ENCODE measurements at places on chromosomes 3 and 15.

DNA sequence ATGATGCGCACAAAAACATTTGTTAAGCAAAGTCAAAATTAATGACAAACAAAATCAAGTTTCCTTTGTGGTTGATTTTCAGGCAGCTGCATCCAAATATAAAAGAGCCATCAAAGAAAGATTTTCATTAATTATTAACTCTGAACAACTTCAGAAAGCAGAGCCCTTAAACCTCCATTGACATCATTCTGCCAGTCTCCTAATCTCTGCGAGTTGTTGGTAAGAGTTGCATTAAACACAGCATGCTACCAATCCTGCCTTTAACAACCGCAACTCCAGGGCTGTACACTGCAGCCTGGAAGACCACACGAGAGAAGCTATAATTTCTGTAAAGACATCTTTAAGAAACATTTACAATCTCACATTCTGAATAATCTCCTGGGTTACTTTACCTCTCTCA is 204.6 kb downstream of the NR2F2 start:
- no peaks in the 10 kb centered on the region for H3K27me3 ChIP-seq
- peaks cover 94% of the 10 kb centered on the region for H3K4me1 ChIP-seq
- peak overlapping the region; percentile 1 for H3K27ac ChIP-seq
- no peak overlapping the region for H3K4me3 ChIP-seq

DNA sequence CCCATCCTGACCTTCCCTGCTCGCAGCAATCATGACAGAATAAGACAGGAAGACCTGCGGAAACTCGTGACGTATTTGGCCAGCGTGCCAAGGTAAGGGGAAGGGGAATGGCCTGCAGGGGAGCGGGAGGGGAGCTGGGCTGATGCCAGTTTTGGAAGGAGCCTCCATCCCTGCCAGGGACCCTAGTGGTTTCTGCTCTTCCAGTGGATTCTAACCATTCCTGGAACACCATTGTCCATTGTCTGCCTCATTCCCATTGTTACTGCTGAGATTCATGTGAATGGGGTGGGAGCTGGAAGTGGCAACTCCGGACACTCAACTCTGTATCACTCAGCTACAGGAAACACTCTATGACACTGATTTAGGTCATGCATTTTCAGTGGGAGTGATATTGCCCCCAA is 242.9 kb upstream of the ROPN1 start:
- no peak overlapping the region for H3K27ac ChIP-seq
- peaks cover 30% of the 10 kb centered on the region for H3K4me1 ChIP-seq
- H3K27me3 ChIP-seq = no peaks in the 10 kb centered on the region
- DNase-seq = no peak

GRCh38 chr3:4712109-4712508 is 219.0 kb downstream of the ITPR1 start:
- no peaks in the 10 kb centered on the region for H3K4me1 ChIP-seq
- no peaks in the 10 kb centered on the region for H3K36me3 ChIP-seq
- no peak overlapping the region for H3K27ac ChIP-seq

- no peaks in the 10 kb centered on the region for H3K36me3 ChIP-seq
- no peaks in the 10 kb centered on the region for H3K4me1 ChIP-seq
- no peak overlapping the region for H3K4me3 ChIP-seq
- DNase-seq = no peak
- no peak overlapping the region for H3K27ac ChIP-seq
These were observed 437.3 kb downstream of the NSUN3 start for GRCh38 chr3:94500146-94500545.
